ENCODE measurements at places on chromosomes 3 and 15.

DNA sequence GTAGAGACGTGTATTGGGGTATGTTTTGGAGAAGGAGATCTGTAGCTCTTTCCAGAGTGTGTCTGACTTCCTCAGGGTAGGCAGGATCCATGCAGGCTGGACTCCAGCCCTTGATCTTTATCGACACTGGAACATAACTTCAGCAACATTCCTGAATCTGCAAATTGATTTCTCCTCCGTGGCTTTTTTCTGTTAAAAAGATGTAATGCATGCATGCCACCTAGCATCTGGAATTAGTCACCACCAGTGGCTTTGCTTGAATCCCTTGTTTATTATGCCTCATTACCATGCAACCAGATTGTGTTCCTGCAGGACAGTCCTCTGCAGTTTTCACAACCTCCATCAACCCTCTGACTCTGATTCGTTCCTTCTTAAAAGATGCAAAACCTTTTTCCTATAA lies 86.1 kb downstream of the CCNL1 start:
- DNase-seq: no peak

DNA sequence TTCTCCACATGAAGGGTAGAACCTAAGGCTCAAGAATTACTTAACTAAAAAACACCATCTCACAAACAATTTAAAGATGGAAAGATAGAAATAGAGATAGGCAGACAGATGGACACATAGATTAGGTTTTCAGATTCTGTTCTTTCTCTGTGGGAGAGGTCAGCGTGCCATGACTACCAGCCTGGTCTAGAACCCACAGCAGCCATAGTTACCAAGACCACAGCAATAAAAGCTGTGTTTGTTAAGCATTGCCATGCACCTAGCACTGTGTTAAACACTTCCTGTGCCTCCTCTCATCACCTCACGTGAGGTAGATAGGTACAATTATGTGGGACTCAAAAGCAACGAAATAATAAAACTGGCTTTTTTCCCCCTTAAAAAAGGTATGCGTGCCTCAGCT lies 83.1 kb upstream of the TSEN2 start:
- DNase-seq: no peak

- no peak for DNase-seq
These were observed 64.7 kb downstream of the ITGA11 start for GRCh38 chr15:68367226-68367625.

DNA sequence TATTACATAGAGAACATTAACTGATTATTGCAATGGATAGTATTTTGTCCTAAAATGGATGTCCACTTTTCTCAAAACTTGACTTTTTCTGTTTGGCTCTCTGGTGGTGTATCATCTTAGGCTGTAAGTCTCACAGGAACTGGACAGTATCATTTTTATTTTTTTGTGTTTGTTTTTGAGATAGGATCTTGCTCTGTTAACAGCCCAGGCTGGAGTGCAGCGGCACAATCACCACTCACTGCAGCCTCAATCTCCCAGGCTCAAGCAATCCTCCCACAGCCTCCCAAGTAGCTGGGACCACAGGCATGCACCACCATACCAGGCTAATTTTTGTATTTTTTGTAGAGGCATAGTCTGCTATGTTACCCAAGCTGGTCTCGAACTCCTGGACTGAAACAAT lies 13.1 kb downstream of the CHST14 start:
- no peak for DNase-seq

DNA sequence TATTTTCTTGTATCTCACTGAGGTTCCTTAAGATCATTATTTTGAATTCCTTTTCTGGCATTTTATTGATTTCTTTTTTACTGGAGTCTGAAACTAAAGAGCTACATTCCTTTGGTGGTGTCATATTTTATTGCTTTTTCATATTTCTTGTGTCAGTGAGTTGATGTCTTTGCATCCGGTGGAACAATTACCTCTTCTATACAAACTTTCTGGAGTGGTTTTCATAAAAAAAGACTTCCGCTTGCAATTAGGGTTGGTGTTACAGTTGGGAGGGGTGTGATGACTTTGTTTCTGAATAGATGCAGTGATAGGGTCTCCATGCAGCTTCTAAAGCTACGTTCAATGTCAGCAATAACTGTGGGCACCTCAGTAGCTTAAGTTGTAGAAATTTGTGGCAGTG lies 181.7 kb downstream of the LPP start:
- DNase-seq: no peak

- DNase-seq: no peak
These were observed 9.1 kb downstream of the CHD2 start for GRCh38 chr15:92909136-92909781.

Measured in H9 (cell line).